ENCODE measurements at places on chromosomes 12 and 14. TPM values are rescaled to one million over a fixed set of nuclear protein-coding genes. Genes with fewer than 3 reads are reported as not detected.

The SMCO3 gene
- not detected for total RNA-seq

The DENND5B gene
- total RNA-seq: 19.2 TPM

The MANSC4 gene
- total RNA-seq: not detected

The ZNF10 gene
- not detected for total RNA-seq

The KCNH5 gene
- total RNA-seq: not detected

The RARG gene
- total RNA-seq: 68.9 TPM

The RAB3IP gene
- total RNA-seq: 31.3 TPM

The ESYT1 gene
- 80.9 TPM for total RNA-seq

The TSFM gene
- 53.2 TPM for total RNA-seq

The ANGEL1 gene
- 20.6 TPM for total RNA-seq

The OR6C76 gene
- not detected for total RNA-seq

The SLC2A3 gene
- total RNA-seq: 10.5 TPM

The CDH24 gene
- 19.3 TPM for total RNA-seq

The EMC9 gene
- 42.0 TPM for total RNA-seq

The WNT5B gene
- 0.52 TPM for total RNA-seq

The B3GNT4 gene
- total RNA-seq: 7.1 TPM

The RFX4 gene
- total RNA-seq: not detected

The C12orf56 gene
- not detected for total RNA-seq

The RIN3 gene
- 22.2 TPM for total RNA-seq

The EID3 gene
- 3.0 TPM for total RNA-seq

The KCNA5 gene
- total RNA-seq: not detected

The TAS2R7 gene
- total RNA-seq: not detected

The SENP1 gene
- 17.7 TPM for total RNA-seq

The PTPN6 gene
- total RNA-seq: 47.7 TPM

The SLC10A1 gene
- not detected for total RNA-seq

The CCDC91 gene
- total RNA-seq: 18.1 TPM

The CLEC4D gene
- not detected for total RNA-seq

The PAPOLA gene
- total RNA-seq: 223 TPM

The OR4K1 gene
- not detected for total RNA-seq

The OR4E2 gene
- not detected for total RNA-seq

The FBRSL1 gene
- 124 TPM for total RNA-seq

The MYF5 gene
- not detected for total RNA-seq

The OTX2 gene
- not detected for total RNA-seq

The KRT72 gene
- 0.17 TPM for total RNA-seq

The NAV3 gene
- total RNA-seq: 7.8 TPM

The VPS33A gene
- 19.4 TPM for total RNA-seq

The MYBPC1 gene
- total RNA-seq: not detected

The IPO4 gene
- 102 TPM for total RNA-seq
